ENCODE measurements at places on chromosomes 11 and 22.

DNA sequence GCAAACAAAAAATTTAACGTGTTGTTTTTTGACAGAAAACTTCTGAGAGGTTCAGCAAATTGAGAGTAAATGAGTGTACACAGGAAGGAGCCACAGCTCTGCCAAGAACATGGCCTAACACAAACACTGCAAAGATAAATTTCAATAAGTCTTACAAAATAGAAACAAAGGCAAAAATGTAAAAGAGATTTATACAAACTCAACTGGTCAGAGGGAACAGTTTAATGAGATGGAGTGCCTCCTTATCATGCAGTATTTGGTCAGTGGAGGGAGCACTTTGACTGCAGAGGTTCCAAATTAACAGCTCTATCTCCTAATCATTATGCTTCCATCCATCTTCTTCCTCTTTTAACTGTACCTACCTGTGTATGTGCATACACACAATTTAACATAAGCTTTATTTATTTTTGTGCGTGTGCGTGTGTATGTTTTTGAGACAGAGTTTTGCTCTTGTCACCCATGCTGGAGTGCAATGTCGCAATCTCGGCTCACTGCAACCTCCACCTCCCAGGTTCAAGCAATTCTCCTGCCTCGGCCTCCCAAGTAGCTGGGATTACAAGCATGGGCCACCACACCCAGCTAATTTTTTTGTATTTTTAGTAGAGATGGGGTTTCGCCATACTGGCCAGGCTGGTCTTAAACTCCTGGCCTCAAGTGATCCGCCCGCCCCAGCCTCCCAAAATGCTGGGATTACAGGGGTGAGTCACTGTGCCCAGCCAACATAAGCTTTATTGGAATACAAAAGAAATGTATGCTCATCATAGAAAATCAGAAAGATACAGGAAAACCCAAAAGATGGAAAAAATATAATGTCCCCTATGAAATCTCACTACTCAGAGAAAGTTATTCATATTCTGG lies 111.9 kb downstream of the MRTFA start:
- DNase-seq, result no peak

DNA sequence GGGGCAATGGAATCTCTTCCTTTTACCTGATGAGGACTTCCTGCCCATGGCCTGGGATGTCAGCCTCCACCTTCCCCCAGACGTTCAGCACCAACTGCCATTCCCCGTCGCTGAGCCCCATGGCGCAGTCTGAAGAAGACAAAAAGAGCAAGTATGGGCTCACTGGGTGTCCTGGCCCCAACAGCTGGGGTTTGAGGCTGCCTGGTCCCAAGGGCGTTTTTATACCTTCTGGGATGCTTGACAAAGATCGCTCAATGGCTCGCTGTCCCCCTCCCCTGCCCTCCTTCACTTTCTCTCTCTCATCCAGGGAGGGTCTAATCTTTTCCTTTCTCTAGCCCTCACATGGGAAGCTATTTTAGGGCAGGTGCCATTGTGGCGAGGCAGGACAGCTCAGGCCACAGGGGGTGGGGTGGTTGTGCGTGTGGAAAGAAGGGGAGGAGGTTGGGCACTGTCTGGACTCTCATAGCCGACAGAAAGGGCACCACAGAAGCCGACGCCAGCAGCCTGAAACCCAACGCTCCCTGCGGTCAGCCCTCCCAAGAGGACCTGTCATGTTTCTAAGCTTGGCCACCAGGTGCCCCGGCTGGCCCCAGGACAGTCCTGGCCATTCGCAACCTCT lies at the start of gene MB:
MB (minus strand) TSS at position 193 of the 619 bp plus-strand sequence; CDS start at position 121, 72 bp downstream.
- no peak for DNase-seq

- no peak for DNase-seq
Observed at GRCh38 chr11:109604481-109605400, 182.8 kb downstream of the C11orf87 start.

GRCh38 chr22:46428171-46428570 lies 92.7 kb downstream of the TRMU start:
- no peak for DNase-seq

DNA sequence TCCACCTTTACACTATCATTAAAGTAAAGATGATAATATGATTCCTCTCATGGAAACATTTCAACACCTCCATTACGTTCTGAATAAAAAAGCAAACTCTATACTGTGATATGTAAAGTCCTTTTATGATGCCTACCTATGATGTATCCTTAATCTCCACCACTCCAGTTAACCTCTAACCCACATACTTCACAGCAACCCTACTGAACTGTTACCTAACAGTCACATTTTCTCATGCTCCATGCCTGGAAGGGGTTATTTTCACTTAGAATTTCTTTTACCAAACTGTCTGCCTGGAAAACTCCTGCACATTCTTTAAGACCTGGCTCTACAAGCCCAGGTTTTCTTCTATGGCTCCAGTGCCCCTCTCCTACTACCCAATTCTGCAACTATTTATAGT lies 129.1 kb downstream of the FCHSD2 start:
- DNase-seq, result no peak

DNA sequence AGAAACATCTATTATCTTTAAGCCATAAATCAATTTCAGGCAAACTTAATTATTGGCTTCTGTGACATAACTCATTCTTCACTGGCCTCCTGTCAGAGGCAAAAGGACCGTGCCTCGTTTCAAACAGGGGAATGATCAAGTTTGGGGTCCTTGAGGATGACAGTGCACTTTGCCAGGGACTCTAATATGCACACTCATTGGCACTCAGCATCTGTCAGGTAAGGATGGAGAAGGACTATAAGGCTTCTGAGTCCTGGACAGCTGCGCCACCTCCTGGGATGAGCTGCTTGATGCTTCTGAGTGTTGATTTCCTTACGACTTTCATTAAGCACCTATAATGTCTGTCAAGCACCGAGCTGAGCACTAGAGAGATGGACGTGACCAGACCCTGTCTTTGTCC lies 20.2 kb downstream of the BPIFC start:
- DNase-seq, result no peak

- DNase-seq, result no peak
Observed at GRCh38 chr11:124961972-124962609, 8.1 kb downstream of the CCDC15 start.

GRCh38 chr11:111435046-111435698 lies 56.1 kb upstream of the POU2AF1 start:
- DNase-seq, result no peak

- no peak for DNase-seq
Observed at GRCh38 chr11:134821422-134821821, 409.4 kb upstream of the B3GAT1 start.

GRCh38 chr11:26987731-26988130 lies 6.2 kb upstream of the FIBIN start:
- no peak for DNase-seq

DNA sequence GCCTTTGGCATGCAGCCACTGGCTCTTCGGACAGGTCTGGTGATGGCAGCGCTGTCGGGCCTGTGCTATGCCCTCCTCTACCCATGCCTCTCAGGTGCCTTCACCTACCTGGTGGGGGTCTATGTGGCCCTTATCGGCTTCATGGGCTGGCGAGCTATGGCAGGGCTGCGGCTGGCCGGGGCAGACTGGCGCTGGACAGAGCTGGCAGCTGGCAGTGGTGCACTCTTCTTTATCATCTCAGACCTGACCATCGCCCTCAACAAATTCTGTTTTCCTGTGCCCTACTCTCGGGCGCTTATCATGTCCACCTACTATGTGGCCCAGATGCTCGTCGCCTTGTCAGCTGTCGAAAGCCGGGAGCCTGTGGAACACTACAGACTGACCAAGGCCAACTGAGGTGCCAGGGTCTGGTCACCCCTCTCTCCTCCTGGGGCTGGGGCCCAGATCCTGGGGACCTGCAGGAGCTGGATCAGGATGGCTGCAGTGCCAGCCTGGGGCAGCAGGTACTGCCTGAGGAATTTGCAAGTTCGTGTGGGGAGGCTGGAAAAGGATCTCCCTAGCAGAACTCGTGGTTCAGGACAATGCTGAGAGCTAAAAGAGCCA lies 3.1 kb downstream of the TMEM86A start:
- DNase-seq, result no peak

GRCh38 chr11:11157185-11157584 lies 195.9 kb downstream of the CSNK2A3 start:
- DNase-seq, result no peak

Data from stimulated activated CD8-positive, alpha-beta memory T cell treated with anti-CD3 and anti-CD28 coated beads, Interleukin-4, amount 100 ng/mL, for 4 hours (primary cell).